ENCODE measurements at places on chromosomes 2 and 18. TPM values are rescaled to one million over a fixed set of nuclear protein-coding genes. Genes with fewer than 3 reads are reported as not detected.

DNA sequence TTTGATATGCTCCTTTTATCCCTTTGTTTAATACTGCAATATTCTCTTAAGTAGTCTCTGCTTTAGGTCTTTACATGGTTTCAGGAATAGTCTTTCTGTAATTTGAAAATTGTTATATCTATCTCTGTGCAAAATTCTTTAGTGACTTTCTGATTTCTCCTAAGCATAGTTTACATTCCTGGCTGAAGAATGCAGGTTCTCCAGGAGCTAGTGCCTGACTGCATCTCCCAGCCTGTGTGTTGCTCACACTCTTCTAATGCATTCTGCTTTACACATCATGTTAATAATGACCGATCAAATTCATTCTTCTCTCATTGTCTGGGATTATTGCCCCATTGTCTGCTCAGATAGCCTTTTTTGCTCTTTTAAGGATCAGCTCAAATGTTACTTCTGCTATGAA lies 1349.2 kb downstream of the DSC3 start:
- no peak for DNase-seq

Gene CYP1B1
- 2.7 TPM for total RNA-seq

GRCh38 chr2:166563894-166564293 lies 69.8 kb upstream of the SCN7A start:
- DNase-seq: no peak

Gene GPR35
- 7.8 TPM for total RNA-seq

GRCh38 chr2:238963161-238963970 lies 115.5 kb downstream of the TWIST2 start:
- DNase-seq: no peak

DNA sequence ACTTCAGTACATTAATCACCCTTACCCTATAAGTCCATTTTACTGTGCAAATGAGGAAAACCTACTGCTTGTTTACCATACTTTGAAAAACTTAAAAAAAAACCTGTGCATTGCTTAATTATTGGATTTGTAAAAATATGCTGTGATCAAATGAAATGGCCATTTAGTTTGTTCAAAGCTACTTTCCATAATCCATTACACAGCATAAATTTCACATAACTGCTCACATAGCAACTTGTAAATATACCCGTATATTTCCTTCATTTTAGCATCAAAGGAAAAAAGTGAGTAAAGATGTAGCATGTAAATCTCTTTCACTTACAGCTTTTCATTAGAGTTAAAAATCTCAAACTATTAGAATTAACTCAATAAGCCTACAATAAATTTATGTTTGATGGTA lies 415.1 kb downstream of the NR4A2 start:
- DNase-seq: no peak

Gene GAL3ST2
- 3.8 TPM for total RNA-seq

Gene CD226
- 0.81 TPM for total RNA-seq

DNA sequence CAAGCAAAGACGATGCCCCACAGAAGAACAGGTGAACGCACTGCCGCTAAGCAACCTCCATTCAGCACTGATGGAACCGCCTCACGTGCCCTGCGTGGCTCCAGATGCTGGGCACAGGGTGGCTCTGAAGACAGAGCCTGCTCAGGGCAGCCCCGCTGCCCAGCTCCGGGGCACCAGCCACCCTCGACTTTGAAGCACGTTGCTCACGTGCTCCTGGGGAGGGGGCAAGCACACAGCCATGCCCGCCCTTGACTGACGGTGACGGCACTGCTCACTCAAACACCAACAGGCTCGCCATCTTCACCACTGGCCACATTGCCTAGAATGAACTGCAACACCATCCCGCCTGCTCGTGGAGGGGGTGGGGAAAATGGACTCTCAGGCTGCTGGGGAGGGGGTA lies 251.3 kb downstream of the HDAC4 start:
- no peak for DNase-seq

GRCh38 chr2:17608251-17608650 lies 67.8 kb downstream of the VSNL1 start:
- DNase-seq: no peak

- DNase-seq: peak; percentile 50
Observed at GRCh38 chr2:43333656-43334144, 107.3 kb upstream of the ZFP36L2 start.

DNA sequence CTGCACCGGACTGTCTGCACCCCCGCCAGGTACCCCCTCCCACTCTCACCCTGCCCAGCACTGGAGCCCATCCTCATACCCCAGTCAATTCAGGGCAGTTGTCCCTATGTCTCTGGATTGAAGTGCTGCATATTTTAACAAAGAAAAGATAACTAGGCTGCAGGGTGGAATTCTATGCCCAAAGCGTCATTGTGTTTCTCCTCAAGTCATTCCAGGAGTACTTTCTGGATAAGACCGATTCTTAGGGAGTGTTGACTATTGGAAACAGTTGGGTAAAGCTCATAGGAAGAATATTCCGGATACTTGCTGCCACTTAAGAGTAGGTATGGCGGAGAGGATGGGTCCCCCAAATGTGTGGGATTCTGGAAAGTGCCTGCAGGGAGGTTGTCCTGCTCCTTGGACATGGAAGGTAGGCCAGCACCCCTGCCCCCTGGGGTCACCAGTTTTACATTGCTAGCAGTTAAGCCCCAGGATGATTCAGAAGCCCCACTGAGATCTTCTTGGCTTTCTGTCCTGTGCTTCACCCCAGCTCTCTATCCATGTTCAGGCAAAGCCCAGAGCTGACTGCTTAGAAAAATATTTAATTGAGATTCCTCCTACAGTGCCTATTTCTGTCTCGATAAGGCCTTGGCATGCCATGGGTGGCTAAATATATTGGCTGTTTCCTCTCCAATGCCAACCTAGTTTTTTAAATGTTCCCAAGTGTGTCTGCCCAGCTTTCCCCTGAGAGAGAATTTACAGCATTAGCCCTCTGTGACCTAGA lies 48.2 kb downstream of the RPL37A start:
- no peak for DNase-seq

- no peak for DNase-seq
Observed at GRCh38 chr2:14053105-14053504, 579.4 kb upstream of the LRATD1 start.

Gene SP140
- 1.3 TPM for total RNA-seq

GRCh38 chr2:36677386-36677785 lies 19.1 kb upstream of the VIT start:
- no peak for DNase-seq

DNA sequence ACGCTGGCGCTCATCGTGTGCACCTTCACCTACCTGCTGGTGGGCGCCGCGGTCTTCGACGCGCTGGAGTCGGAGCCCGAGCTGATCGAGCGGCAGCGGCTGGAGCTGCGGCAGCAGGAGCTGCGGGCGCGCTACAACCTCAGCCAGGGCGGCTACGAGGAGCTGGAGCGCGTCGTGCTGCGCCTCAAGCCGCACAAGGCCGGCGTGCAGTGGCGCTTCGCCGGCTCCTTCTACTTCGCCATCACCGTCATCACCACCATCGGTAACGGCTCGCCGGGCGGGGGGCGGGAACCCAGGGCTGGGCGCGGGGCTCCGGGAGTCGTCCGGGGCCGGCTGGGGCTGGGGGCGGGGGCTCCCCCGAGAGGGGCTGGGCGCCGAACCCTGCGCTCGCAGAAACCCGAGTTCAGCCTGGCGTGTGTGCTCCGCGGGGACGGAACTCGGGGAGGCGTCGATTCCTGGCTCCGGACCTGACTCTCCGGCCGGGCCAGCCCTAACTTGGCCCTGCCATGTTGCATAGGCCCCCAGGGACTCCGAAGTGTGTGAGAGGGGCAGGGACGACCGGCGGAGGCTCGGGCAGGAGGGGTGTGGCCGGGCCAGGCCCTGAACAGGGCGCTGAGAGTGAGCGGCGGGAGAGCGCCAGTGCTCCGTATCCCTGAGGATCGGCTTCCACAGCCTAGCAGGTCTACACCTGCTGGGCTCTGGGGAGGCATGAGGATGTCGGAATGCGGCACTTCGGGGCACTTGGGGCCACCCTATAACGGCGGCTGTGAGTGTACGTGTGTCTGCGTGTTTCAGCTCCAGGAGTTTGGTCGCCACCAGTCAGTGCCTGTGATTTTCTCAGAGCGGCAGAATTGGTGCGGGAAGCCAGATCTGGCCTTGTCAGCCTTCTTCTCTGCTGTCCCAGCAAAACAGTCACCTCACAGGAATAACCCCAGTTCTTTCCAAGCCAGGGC lies 651 bp downstream of the KCNK3 start:
- peak; percentile 57 for DNase-seq

DNA sequence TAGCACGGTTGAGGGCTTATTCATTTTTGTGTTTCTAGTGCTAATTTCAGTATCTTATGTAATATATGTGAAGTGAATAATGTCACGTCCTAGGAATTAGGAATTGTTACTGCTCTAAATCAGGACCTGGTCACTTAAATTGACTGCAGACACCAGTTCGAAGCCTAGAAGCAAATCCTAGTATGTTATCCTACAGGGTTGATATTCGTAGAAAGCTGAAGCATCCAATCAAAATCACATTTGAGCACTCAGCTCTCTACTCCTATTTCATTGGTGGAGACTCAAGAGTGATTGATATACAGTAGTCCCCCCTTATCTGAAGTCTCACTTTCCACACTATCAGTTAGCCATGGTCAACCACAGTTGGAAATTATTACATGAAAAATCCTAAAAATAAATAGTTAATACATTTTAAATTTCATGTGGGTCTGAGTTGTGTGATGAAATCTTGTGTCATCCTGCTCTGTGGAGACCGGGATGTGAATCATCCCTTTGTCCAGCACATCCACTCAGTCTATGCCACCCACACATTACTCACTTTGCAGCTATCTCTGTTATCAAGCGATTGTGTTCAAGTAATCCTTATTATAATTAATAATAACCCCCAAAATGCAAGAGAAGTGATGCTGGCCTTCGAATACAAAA lies 35.2 kb upstream of the SCN9A start:
- DNase-seq: no peak

DNA sequence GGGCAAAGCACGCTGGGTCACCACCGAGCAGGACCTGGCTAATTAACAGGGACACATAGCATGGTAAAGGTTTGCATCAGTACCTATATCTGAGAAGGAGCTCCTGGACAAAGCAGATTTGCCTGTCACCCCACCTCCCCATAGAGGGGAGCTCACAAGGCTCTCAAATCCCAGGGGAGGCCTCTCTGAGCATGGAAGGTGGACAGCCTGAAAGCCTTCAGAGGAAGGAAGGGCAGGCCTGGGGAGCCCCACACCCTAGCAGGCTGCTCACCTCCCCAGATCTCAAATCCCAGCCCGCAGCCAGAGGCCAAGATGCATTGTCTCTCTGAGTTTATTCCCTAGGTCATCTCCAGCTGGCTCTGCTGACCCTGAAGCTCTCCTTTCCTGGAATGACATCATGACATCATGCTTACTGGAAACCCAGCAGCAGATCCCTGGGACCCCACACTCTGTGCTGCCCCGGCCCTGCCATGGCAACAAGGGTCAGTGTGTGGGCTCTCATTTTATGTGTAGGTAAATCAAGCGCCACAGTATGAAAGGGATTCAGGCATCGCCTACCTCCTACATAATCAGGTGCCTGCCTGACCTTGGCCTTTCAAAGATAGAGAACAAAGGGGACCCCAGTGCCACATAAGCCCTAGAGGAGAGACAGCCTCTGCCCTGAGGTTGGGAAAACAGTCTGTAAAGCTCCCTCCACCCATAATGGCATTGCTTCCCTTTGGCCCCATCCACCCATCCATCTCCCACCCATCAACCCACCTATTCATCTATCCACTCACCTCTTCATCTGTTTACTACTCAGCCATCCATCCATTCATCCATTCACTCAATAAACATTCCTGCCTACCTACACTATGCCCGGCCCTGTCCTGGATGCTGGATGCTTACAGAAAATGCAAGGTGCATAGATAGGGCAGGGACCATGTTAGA lies 15.7 kb upstream of the TEX51 start:
- no peak for DNase-seq

Gene SPP2
- total RNA-seq: not detected

GRCh38 chr2:15383695-15384350 lies 177.3 kb downstream of the NBAS start:
- DNase-seq: no peak

DNA sequence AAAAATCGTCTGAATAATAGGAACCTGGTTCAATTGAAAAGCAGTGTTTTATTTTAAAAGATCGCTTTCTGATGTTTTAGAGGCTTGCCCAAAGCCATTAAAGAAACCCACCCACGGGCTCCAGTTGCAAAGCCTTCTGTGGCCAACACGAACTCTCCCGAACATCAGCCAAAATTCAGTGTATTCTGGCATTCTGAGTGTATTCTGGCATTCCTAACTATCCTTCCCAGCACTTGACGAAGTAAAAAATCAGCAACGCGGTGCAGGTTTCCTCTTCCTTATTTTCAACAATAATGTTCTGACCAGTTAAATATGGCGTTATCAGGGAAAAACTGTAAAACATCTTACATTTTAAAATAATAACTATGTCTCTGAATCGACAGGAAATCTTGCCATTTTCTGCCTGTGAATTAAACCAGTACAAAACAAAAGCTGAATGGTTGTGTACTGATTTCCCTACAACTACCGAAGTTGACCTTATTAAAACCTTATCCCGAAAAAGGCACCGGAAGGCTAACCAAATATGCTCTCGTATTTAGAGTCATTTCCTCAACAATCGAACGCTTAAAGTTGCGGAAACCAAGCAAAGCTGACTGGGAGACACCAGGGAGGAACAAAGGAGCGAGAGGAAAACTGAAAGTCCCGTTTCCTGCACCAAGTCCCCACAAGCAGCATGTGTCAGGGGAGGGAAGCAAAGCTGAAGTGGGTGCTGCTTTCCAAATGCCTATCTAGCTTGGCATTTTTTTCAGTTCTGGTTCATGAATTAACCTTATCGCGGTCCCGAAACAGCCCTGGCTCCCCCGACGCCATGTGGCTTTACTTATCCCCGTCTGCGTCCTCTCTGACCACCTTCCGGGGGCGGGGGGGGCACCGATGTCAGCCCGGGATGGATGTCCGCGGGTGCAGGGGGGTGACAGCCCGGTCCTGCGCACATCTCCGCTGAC lies 44.3 kb downstream of the ZNF516 start:
- DNase-seq: peak; percentile 31

DNA sequence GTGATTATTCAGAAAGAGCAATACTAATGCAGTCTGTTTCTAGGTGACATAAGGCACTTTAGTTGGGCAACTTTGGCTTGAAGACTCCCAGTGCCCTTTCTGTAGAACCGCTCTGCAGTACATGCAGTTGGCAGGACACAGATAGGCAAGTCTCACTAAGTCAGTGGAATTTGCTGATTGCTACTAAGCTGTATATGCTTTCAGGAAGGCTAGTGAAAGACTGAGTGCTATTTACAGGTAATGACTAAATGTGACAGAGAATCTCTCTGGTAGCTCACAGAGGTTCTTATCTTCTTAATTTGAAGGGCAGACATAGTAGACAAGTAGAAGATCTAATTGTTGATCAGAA lies 243.0 kb downstream of the WDPCP start:
- no peak for DNase-seq

DNA sequence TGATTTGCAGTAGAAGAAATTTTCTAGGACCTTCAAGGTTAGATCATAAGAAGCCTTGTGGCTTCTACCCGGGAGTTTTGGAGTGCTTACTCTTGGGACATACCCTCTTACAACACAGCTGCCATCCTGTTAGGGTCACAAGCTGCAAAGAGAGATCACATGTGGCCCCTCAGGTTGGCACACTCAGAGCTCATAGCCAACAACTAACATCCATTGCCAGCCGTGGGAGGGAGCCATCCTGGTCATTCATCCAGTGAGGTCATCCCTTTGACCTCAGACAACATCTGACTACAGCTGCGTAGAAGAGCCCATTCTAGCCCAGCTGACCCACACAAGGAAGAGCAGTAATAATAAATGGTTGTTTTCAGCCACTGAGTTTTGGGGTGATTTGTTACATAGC lies 76.9 kb upstream of the NABP1 start:
- no peak for DNase-seq

Gene MC4R
- not detected for total RNA-seq

- no peak for DNase-seq
Observed at GRCh38 chr2:11467129-11467649, 1.2 kb upstream of the E2F6 start.

Data from hematopoietic multipotent progenitor cell (in vitro differentiated cells).